CD4-positive, alpha-beta memory T cell (primary cell): ENCODE measurements at places on chromosomes 12 and 14.

DNA sequence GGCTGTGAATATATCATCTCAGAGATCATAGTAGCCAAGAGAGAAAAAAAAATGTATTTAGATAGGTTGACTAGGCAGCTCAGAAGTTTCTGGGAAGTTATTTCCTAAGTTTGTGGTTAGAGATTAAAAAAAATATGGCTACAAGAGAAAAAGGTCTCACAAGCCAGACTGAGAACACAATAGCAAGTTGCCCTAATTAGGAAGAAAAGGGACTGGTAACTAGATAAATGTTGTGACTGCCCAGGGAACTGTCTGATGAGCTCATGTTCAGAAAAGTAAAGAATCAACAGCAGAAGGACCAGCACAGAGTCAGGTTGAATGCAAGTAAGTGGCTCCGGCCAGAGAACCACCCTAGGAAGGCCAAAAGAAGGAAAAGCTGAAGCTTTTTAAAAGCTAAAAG, 256.6 kb downstream of the PRKD1 start:
- H3K4me1 ChIP-seq, result no peaks in the 10 kb centered on the region
- no peaks in the 10 kb centered on the region for H3K27me3 ChIP-seq
- H3K4me3 ChIP-seq, result no peak overlapping the region
- no peaks in the 10 kb centered on the region for H3K36me3 ChIP-seq
- DNase-seq, result no peak
- no peak overlapping the region for H3K27ac ChIP-seq

- peak overlapping the region; percentile 78 for H3K4me3 ChIP-seq
- no peak for DNase-seq
- H3K36me3 ChIP-seq, result no peaks in the 10 kb centered on the region
- H3K27me3 ChIP-seq, result peaks cover 9% of the 10 kb centered on the region
- H3K4me1 ChIP-seq, result peaks cover 27% of the 10 kb centered on the region
- no peak overlapping the region for H3K27ac ChIP-seq
Measured at GRCh38 chr14:72891666-72892102, 2.2 kb downstream of the DPF3 start.

- no peak overlapping the region for H3K4me3 ChIP-seq
- H3K27ac ChIP-seq, result peak overlapping the region; percentile 38
- H3K27me3 ChIP-seq, result no peaks in the 10 kb centered on the region
- DNase-seq, result peak; percentile 89
- H3K36me3 ChIP-seq, result no peaks in the 10 kb centered on the region
Measured at GRCh38 chr14:80930836-80931389, 10.6 kb downstream of the CEP128 start.

DNA sequence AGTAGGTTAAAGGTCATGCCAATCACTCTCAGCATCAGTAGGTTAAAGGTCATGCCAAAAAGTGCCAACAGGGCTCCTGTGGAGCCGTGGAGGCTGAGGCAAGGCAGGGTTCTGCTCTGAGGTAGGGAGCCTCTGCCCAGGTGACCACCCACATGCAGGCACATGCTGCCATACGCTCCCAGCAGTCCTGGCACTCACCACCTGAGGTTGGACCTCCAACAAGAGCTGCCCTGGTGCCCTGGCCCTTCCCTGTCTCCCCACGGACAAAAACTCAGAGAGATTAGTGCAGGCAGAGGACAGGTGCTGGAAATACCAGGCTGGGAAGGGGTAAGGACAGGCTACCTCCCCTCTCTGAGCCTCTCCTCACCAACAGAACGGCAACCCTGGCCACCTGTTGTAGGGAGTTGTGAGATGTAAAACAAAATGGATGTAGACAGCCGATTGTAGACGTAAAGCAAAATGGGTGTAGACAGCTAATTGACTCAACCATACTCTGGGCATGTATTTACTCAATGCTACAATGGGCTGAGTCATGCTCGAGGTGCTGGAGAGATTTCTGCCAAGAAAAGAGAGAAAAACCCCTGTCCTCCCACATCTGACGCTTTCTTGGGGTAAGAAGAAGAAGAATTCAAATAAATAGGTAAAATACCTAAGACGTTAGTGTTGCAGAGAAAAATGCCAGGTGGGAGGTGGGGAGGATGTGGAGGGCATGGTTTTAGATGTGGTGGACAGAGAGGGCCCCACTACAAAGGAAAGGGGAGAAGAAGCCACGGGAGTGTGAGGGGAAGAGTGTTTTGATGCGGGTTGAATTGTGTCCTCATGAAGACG, 32.4 kb downstream of the LTBP2 start:
- H3K4me1 ChIP-seq, result peaks cover 10% of the 10 kb centered on the region
- DNase-seq, result peak; percentile 28
- H3K4me3 ChIP-seq, result no peak overlapping the region

DNA sequence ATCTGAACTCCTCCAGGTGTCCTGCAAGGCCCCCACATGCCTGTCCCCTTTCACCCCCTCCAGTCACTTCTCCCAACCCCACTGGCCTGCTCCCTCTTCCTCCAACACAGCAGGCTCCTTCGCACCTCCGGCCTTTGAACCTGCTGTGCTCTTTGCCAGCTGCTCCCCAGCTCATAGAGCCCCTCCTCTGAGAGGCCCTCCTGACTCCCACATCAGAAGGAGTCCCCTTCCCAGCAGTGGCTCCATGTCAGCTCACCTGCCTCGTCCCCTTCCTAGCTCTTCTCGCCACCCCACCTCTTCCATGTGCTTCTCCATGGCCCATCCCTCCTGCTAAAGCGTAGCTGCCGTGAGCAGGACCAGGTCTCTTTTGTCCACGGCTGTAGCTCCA, 22.1 kb downstream of the SCARB1 start:
- no peak for DNase-seq
- H3K4me1 ChIP-seq, result no peaks in the 10 kb centered on the region
- H3K4me3 ChIP-seq, result no peak overlapping the region
- H3K27ac ChIP-seq, result no peak overlapping the region

GRCh38 chr12:64633011-64633939, 23.0 kb downstream of the RASSF3 start:
- peaks cover 91% of the 10 kb centered on the region for H3K4me1 ChIP-seq
- H3K36me3 ChIP-seq, result peaks cover 6% of the 10 kb centered on the region
- H3K27ac ChIP-seq, result no peak overlapping the region
- DNase-seq, result no peak
- H3K27me3 ChIP-seq, result no peaks in the 10 kb centered on the region

- H3K4me1 ChIP-seq, result peaks cover 12% of the 10 kb centered on the region
- no peaks in the 10 kb centered on the region for H3K27me3 ChIP-seq
- H3K27ac ChIP-seq, result no peak overlapping the region
- H3K36me3 ChIP-seq, result no peaks in the 10 kb centered on the region
- no peak overlapping the region for H3K4me3 ChIP-seq
- peak; percentile 28 for DNase-seq
Measured at GRCh38 chr12:48285751-48286650, 64.7 kb downstream of the ZNF641 start.

GRCh38 chr14:103149351-103150237, 26.3 kb downstream of the TNFAIP2 start:
- H3K36me3 ChIP-seq, result no peaks in the 10 kb centered on the region
- no peak for DNase-seq
- H3K27ac ChIP-seq, result no peak overlapping the region
- no peak overlapping the region for H3K4me3 ChIP-seq

GRCh38 chr14:84749191-84749955, 780.6 kb upstream of the FLRT2 start:
- H3K4me3 ChIP-seq, result no peak overlapping the region
- H3K27me3 ChIP-seq, result no peaks in the 10 kb centered on the region
- H3K36me3 ChIP-seq, result no peaks in the 10 kb centered on the region
- no peak overlapping the region for H3K27ac ChIP-seq
- DNase-seq, result no peak
- H3K4me1 ChIP-seq, result no peaks in the 10 kb centered on the region

DNA sequence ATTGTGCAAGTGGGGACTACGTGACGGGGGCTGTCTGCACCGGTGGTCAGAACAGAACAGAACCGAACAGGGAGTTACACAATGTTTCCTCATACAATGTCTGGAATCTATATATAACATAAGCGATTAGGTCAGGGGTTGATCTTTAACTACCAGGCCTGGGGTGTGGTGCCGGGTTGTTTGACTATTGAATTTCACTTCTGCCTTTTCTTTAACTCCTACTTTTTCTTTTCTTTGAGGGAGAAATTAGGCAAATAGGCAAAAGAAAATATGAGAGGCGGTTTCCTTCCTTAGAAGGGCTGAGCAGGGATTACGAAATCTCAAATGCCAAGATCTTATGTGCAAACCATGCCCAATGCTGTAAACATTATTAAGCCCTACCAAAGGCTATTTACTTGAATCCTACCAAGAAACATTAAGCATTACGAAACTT, 140.3 kb downstream of the SLC38A6 start:
- H3K27ac ChIP-seq, result no peak overlapping the region
- peaks cover 9% of the 10 kb centered on the region for H3K4me1 ChIP-seq
- no peak for DNase-seq
- H3K36me3 ChIP-seq, result no peaks in the 10 kb centered on the region
- no peaks in the 10 kb centered on the region for H3K27me3 ChIP-seq

- H3K4me3 ChIP-seq, result no peak overlapping the region
- no peaks in the 10 kb centered on the region for H3K27me3 ChIP-seq
- peaks cover 8% of the 10 kb centered on the region for H3K4me1 ChIP-seq
- H3K36me3 ChIP-seq, result no peaks in the 10 kb centered on the region
Measured at GRCh38 chr12:50638482-50638880, 125.4 kb upstream of the ATF1 start.

- DNase-seq, result no peak
- H3K4me3 ChIP-seq, result peak overlapping the region; percentile 73
- peak overlapping the region; percentile 83 for H3K27ac ChIP-seq
- peaks cover 24% of the 10 kb centered on the region for H3K4me1 ChIP-seq
- H3K36me3 ChIP-seq, result no peaks in the 10 kb centered on the region
Measured at GRCh38 chr12:25194214-25194613, 746 bp downstream of the DNAI7 start.

DNA sequence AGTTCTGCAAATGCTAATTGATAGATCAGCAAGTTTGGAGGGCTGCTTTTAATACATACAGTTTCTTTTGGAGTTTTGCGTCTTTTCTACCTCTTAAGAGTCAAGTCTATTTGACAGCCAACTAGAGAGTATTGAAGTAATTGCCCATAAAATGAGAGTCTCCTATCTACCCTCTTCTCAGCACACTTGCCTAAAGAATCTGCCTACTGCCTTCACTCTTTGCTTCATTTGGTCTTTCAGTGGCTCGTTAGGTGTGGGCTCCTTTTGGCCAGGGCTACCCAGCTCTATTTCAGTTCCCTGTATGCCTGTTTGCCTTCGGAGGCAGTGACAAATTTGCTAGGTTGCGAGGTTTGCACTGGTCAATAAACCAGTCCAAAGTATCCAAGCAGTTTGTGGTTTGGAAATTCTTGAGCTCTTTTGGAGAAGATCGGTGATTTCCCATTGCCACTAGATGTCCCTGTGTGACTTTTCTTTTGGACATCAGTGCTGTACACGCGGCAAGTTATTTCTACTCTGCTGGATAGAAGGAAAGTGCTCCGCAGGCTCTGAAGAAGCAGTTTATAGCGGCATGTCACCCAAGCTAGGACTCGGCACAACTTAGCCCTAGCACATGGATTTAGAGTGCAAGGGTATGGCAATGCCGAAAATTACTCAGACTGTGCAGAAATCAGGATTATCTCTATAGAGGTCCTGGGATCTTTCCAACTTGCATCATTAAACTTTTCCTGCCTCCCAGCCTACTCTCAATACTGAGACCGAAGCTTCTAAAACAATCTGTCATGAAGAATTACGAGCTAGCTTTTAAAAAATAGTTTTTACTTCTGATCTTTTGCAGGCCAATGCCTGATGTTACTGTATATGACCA, 38.6 kb downstream of the MGST1 start:
- H3K27ac ChIP-seq, result no peak overlapping the region
- H3K4me1 ChIP-seq, result no peaks in the 10 kb centered on the region
- H3K4me3 ChIP-seq, result no peak overlapping the region
- no peaks in the 10 kb centered on the region for H3K36me3 ChIP-seq
- DNase-seq, result no peak
- no peaks in the 10 kb centered on the region for H3K27me3 ChIP-seq

GRCh38 chr14:33404964-33405574, 466.4 kb downstream of the NPAS3 start:
- H3K4me1 ChIP-seq, result no peaks in the 10 kb centered on the region
- no peak for DNase-seq
- no peak overlapping the region for H3K4me3 ChIP-seq
- no peak overlapping the region for H3K27ac ChIP-seq

GRCh38 chr12:82527165-82527780, 159.4 kb upstream of the TMTC2 start:
- no peaks in the 10 kb centered on the region for H3K36me3 ChIP-seq
- H3K4me1 ChIP-seq, result no peaks in the 10 kb centered on the region
- no peaks in the 10 kb centered on the region for H3K27me3 ChIP-seq
- no peak overlapping the region for H3K27ac ChIP-seq
- no peak overlapping the region for H3K4me3 ChIP-seq

DNA sequence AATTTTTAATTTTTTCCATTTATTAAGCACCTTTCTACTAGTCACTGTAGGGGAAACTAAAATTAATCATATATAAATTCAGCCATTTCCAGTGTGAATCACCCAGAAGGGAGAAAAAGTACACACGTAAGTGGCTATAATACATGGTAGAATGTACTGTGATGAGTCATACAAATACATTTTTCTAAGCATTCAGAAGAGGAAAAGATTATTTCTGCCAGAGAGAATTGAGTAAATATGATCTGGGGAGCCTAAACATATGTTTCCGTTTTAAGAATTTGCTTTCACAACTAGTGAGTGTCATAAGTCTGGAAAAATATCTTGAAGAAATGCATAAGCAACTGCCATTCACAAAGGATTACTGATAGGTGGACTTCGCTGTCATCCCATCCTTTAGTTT, 102.8 kb downstream of the TGFB3 start:
- peaks cover 4% of the 10 kb centered on the region for H3K36me3 ChIP-seq
- H3K4me1 ChIP-seq, result no peaks in the 10 kb centered on the region
- DNase-seq, result no peak
- no peaks in the 10 kb centered on the region for H3K27me3 ChIP-seq
- H3K4me3 ChIP-seq, result no peak overlapping the region

DNA sequence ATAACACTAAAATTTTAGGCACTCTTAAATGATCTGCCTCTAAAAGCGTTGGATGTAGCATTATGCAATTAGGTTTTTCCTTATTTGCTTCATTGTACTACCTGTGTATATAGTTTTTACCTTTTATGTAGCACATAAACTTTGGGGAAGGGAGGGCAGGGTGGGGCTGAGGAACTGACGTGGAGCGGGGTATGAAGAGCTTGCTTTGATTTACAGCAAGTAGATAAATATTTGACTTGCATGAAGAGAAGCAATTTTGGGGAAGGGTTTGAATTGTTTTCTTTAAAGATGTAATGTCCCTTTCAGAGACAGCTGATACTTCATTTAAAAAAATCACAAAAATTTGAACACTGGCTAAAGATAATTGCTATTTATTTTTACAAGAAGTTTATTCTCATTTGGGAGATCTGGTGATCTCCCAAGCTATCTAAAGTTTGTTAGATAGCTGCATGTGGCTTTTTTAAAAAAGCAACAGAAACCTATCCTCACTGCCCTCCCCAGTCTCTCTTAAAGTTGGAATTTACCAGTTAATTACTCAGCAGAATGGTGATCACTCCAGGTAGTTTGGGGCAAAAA, 4.1 kb downstream of the CDKN1B start:
- H3K27ac ChIP-seq, result peak overlapping the region; percentile 95
- no peaks in the 10 kb centered on the region for H3K27me3 ChIP-seq
- peak overlapping the region; percentile 94 for H3K4me3 ChIP-seq
- peaks cover 35% of the 10 kb centered on the region for H3K36me3 ChIP-seq
- H3K4me1 ChIP-seq, result peaks cover 26% of the 10 kb centered on the region
- DNase-seq, result no peak
